ENCODE measurements at places on chromosomes 1 and 21. TPM values are rescaled to one million over a fixed set of nuclear protein-coding genes. Genes with fewer than 3 reads are reported as not detected.

ASAP3 gene
- total RNA-seq: 125 TPM

- no peak for DNase-seq
Measured at GRCh38 chr1:210588946-210589345, 260.2 kb downstream of the HHAT start.

DNA sequence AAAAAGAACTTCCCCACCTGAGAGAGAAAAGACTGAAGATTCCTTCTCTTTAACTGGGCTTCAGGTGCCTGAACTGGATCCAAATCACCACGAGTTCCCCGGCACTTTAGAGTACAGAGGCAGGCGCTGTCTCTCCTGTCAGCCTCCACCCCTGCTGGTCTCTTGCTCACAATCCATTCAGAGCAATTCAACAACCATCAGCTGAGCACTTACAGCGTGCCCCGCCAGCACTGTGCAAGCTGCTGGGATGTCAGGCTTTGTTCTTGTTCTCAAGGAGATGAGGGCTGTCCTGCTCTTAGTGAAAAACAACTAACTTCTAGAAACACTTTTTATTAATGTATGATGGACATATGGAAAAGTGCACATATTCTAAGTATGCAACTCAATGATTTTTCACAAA is 68.7 kb upstream of the VAMP3 start:
- no peak for DNase-seq

GRCh38 chr1:167446966-167447365 is 71.4 kb downstream of the CD247 start:
- DNase-seq: no peak

GRCh38 chr21:36816561-36817130 is 117.7 kb downstream of the SIM2 start:
- no peak for DNase-seq

All from ascending aorta (tissue), 2 donors.